ENCODE measurements at places on chromosomes 7 and 10.

DNA sequence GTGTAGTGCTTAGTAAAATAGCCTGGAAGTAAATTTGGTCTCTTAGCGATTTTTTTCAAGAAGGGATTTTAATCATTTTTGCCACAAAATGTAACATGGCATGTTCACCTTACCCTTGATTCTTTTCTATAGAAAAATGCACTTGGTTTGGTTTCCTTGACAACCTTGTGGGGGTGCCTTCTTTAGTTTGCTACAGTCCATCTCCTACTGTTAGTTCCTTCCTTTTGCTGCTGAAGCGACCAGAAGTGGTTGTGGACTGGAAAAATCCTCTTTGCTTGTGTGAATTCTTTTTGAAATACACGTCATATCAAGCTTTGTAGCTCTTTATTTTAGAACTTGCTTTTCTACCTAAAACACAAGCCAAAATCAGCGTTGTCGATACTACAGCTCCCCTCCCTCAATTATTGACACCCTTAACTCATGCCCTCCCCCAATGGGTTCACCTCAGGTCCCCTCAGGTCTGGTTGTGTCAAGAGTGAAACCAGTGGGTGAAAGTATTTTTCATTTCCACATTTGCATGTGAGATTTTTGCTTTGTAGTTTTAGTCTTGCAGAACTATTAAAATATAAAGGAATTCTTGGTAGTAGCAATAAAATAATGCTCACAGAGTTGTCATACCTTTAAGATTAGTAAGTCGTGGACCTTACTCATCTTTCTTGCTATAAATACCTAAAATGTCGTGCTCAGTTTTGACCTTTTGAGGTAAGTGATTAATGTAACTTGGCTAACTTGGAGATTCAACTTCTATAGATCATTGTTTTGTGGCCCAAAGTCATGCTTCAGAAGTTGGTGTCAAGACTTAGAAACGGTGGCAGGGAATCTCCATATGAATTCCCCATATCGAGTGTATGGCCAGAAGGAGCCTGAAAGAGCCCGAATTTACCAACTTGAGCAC, 1.5 kb downstream of the ACTR3B start:
- peak; percentile 50 for DNase-seq

- DNase-seq = no peak
Observed at GRCh38 chr10:48467669-48468068, 137.2 kb downstream of the ARHGAP22 start.

DNA sequence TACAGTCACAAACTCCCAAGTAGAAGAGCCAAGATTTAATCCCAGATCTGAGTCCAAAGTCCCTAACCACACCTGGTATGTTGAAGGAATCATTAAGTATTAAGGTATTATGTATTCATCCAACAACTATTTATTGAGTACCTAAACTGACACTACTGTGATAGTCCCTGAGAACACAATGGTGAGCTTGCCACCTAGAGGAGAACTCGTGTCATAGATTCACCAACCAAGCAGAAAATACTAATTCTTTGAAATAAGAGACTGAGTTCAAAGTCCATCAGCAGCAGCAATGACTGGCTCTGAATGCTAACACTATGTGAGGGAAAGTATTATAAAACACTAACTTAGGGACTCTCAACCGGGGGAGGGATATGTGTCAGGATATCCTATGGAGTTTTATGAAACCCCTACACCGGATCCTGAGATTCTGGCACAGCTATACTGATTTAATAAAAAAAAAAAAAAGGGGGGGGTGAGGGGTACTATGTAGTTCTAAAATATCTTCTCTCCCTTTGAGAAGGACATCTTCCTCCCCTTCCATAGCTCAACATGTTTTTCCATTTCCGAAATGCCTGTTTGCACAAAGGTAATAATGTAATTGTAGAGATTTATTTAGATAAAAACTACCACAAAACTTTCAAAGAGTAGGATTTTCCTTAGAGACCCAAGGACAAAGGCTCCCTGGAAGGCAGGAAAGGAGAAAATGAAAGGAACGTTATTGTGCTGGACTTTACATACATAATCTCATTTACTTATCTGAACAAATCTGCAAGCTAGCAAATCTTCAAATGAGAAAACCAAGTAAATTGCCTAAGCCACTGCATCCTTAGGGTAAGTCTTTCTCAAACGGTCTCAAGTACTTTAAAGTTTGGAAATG, 1.6 kb downstream of the NCOA4 start:
- no peak for DNase-seq

DNA sequence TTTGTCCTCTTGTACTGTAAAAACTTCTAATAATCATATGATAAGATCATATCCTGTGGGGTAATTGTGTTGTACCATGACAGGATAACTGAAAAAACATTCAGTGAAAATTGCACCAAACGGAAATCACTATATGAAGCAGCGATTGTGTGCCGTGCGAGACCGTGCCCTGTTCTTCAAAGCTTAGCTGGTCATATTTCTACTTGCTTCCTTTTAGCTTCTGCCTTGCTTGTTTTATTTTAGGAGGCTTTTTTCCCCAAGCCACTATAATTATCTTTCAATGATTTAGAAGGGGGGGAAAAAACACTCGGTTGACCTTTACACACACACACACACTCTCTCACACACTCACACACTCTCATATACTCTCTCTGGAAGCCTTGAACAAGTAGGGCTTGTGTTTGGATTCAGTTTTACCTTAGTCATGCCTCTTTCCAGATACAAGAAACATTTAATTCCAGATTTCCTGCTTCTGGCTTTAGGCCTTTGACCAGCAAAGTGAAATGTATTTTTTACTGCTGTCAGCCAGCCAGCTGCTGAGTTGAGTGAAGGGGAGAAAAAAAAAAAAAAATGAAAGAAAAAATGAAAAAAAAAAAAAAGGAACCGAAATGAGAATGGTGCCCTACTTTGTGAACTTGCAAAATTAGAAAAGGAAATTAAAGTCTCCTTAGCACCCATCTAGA, 181.4 kb downstream of the ARID5B start:
- DNase-seq = no peak

DNA sequence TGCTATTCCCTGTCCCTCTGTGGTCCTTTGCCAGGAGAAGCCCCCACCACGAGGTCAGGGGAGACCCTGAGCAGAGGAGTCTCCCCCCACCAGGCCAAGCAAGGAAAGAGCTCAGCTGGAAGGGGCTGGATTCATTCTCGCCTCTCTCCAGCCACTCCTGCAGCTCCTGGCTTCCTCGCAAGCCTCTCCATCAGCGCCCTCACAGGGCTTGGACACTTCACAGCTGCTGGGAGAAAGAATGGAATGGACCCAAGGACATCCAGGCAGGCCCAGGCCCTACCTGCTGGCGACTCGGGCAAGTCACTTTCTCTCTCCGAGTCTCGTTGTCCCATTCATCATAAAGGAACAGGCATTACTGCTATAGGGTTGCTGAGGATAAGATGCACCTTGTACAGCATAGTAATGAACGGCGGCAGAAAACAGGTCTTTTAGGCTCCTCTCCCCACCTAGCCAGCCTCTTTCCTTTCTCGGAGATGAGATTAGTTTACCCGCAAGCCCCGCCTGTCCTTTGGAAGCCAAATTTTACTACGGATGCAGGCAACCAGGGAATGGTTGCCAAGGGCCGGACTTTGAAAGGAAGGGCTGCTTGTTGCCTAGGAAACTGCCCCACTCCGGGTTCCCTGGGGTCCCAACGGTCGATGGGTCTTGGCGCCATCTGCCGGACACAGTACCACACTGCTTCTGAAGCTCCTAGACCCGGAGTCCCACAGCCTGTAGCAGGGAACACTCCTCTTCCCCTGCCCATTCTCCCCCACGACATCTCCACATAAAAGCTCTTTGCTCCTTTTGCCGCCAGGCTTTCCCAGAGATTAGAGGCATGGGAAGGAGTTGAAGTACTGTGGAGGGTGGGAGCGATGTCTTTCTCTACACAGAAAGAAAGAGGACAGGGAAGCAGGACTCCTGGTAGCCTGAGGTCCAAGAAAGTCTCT, 22.3 kb downstream of the IMPDH1 start:
- DNase-seq = peak; percentile 69

DNA sequence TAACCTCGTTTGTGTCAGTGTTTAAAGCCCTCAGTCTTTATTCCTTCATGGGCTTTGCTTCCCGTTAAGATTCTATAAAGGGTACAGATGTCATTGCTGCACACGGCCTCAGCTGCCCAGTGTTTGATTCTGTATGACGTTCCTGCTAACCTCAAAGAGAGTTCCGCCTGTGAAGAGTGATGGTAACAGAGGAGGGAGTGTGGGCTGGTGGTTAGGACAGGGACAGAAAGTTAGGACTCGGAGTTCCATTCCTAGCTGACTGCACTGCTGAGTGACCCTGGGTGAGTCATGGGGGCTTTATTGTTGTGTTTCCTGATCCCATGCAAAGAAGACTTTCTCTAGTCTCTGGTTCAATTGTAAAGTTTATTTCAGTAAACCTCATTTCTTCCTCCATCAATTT, 227.1 kb downstream of the DYNC1I1 start:
- DNase-seq = no peak

GRCh38 chr10:123044391-123044790, 35.6 kb downstream of the ACADSB start:
- DNase-seq = no peak

DNA sequence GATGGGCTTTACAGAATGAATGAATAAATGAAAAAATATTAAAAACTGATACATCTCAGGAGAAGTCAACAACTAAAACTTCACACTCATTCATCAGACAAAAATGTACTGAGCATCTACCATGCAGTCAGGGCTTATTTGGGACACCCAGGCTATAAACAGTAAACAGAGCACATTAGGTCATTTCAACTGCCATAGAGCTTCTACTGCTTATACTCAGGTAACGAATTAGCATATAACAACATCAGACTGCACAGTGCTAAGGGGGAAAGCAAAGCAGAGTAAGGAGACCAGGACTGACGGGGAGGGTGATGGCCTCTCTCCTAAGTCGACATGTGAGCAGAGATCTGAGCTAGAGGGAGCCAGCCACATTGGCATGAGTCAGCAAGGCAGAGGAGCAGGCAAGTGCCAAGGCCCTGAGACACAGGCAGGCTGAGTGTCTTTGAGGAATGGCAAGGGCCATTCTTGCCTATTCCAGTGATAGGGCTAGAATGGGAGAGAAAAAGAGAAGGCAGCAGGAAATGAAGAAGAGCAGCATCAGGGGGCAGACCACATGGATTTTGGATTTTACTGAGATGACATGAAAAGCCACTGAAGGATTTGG, 528.9 kb downstream of the PARD3 start:
- no peak for DNase-seq

All from stimulated activated effector memory CD8-positive, alpha-beta T cell treated with anti-CD3 and anti-CD28 coated beads, Interleukin-12 subunit alpha, Interleukin-12 subunit beta, amount 100 ng/mL, for 72 hours (primary cell).